Astrocyte of the hippocampus (primary cell): ENCODE measurements at places on chromosomes 16 and 17.

DNA sequence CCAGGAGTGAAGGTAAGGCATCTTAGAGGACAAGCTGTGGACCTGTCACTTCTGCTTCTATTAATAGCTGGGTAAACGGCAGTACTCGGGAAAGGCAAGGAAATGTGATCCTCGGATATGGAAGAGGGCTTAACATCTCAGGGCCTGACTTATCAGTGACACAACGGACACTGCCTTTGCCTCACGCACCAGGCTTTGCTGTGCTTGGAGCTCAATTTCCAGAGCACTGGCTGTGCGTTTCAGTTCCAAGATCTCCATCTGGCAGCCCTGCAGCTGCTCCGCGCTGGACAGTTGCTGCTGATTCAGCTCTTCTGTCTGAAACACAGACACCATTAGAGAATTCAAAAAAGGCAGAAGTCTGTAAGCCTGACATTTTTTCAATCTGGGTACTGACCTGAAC lies 3.5 kb downstream of the KRT40 start:
- peak; percentile 20 for DNase-seq

GRCh38 chr16:80009971-80010659 lies 409.6 kb upstream of the MAF start:
- peak; percentile 19 for DNase-seq

- DNase-seq, result no peak
Measured at GRCh38 chr17:300881-301280, 51.7 kb downstream of the RPH3AL start.

- DNase-seq, result no peak
Measured at GRCh38 chr17:35069311-35069710, 5.8 kb upstream of the RFFL start.
